ENCODE measurements at places on chromosomes 3 and 15.

GRCh38 chr3:42014921-42015533 lies 53.1 kb upstream of the ULK4 start:
- no peak for DNase-seq

DNA sequence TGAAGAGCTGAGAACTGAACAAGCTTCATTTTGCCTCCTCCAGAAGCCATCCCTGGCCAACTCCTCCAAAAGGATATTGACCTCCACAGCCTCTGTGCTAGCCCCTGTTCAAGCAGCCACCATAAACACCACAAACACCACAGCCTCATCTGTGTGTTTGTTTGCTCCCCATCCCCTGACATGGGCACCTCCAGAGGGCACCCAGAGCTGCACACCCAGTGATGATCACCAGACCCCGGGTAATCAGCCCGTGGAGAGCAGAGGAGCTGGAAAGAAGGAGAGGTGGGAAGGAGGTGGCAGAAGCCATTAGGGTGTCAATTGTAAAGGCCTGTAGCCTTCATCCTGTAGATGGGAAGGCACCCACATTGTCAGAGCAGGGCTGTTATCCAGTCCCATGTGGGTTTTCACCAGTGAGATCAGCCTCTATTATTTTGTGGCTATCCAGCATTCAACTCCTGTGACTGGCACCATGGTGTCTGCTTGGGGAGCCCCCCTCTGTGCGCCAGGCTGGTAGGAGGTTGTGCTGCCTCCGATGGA lies 6.8 kb upstream of the WNT7A start:
- DNase-seq = no peak

- no peak for DNase-seq
Measured at GRCh38 chr3:72951259-72951722, 45.3 kb upstream of the PPP4R2 start.

GRCh38 chr15:87369269-87369668 lies 887.3 kb downstream of the NTRK3 start:
- DNase-seq = no peak

DNA sequence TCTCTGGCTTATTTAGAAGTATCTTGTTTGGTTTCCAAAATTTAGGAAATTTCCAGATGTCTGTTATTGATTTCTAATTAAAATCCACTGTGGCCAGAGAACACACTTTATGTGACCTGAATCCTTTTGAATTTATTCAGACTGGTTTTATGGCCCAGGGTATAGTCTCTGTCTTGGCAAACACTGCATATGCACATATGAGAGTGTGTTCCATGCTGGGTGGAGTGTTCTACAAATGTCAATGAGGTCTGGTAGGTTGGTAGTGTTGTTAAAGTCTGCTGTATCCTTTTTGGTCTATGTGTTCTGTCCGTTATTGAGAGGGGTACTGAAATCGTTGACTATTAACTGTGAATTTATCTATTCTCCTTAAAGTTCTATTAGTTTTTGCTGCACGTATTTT lies 30.2 kb downstream of the PGPEP1L start:
- no peak for DNase-seq

- DNase-seq = peak; percentile 79
Measured at GRCh38 chr3:119293871-119294695, at the start of gene ARHGAP31. TSS of gene ARHGAP31 (plus strand) at chr3:119294383. CDS start at chr3:119294905, 522 bp downstream.

DNA sequence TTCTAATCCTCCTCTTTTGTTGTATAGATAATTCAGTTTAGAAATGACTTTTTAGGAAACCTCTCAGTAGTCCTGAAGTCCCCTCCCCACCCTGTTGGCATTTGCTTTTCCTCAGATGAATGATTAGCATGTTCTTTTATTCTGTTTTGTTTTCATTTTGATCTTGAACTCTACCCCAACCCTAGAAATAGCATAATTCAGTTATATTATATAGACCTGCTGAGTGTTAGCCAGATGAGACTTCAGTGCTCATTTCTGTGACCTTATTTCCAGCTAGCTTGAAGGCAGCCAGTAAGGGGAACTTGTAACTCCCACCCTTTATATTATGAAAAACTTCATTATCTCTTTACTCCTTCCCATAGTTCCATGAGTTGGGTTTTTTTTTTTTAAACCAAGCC lies 41.2 kb downstream of the SNRK start:
- DNase-seq = no peak

GRCh38 chr3:56790016-56790821 lies 11.5 kb downstream of the ARHGEF3 start:
- DNase-seq = no peak

GRCh38 chr3:139638518-139638917 lies 39.3 kb downstream of the NMNAT3 start:
- DNase-seq = no peak

GRCh38 chr3:147509448-147509847 lies 100.3 kb downstream of the ZIC1 start:
- no peak for DNase-seq

- no peak for DNase-seq
Measured at GRCh38 chr15:64162478-64162868, 349 bp downstream of the PPIB start.

Measured in activated CD4-positive, alpha-beta T cell treated with anti-CD3 and anti-CD28 coated beads for 24 hours (primary cell).